ENCODE measurements at places on chromosomes 5 and 9.

DNA sequence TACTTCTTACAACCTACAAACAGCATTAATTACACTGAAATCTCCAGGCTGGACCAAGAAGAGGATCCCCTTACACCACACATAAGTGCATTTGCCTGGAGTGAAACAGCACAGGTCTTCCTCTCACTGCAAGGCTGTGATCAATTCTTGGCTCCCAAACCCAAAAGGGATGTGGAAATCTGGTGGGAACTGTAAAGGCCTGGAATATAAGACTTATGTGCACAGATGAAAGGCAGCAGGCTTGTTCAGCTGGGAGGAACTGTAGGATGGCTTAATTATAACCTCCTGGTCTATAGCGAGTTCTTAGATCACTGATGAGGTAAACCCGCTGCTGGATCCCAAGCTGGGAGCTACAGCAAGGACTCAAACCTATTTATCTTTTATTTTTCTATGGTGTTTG is 182.9 kb upstream of the TNC start:
- no peak for DNase-seq

DNA sequence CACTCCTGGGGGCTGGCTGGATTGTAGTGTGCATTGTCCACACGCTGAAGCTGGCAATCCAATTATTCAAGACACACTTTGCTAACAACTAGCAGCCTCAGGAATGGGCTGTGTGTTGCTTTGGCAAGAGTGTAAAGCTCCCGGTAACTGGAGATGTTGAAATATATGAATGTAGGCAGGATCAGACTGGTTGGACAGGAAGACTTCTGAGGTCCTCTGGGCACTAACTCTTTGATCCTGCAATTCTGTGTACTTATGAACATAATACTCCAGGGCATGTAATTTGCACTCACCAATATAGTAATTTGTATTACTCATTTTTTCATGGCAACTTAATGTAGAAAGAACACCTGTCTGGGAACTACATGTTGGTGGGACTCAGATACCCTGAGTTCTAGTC is 106.7 kb upstream of the SLC28A3 start:
- DNase-seq = no peak

- no peak for DNase-seq
Observed at GRCh38 chr5:146967646-146968045, 89.1 kb upstream of the PPP2R2B start.

GRCh38 chr9:97786341-97786740 is 66.7 kb upstream of the FOXE1 start:
- no peak for DNase-seq

GRCh38 chr5:133287500-133287899 is 235.7 kb downstream of the HSPA4 start:
- DNase-seq = peak; percentile 12

DNA sequence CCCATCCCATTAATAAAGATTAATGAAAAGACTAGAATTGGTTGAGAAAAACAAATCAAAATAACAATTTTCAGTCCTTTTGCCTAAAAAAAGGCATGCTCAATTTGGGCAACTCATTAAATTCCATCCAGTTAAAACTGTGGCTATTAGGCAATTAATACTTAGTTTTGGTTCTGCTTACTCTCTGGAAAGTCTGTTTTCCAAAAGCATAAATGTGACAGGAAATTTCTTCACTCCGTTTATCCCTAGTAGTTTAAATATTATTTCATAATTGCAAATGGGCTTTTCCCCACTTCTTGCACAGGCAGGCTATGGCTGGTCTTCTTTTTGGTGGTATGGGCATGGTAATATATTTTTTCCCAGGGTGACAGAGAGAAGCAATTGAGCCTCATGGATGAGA is 373.3 kb upstream of the KLF4 start:
- no peak for DNase-seq

- no peak for DNase-seq
Observed at GRCh38 chr5:140134277-140134935, 8.7 kb downstream of the IGIP start.

DNA sequence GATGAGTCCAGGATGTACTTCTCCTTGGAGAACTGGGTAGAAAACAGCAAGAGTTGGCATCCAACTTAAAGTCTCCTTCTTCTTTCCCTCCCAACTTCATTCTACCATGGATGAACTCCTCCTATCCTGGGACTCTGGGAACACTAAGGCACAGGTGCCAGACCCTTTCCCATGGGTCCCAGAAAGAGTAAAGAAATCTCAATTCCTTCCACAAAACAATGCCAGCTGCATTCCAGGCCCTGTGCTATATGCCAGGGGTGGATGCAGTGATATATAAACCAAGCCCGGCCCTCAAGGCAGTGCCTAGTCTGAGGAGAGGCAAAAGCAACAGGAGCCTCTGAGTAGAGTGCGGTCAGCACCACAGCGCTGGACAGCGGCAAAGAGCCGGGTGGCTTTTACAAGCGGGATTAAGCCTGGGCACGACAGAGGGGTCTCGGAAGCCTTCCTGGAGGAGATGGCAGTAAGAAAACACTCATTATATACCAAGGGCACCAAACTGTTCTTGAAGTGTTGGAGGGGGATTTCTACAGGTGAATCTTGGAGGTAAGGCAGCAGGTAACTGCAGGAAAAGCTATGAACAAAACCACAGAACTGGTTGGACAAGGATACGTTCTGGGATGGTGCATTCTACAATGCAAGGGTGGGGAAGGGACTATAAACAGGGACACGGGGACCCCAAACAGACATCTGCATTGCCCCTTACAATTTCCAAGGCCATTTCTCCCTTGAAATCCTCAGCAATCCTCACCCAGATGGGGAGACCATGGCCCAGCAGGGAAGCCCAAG is 16.4 kb upstream of the TOR2A start:
- DNase-seq = no peak

DNA sequence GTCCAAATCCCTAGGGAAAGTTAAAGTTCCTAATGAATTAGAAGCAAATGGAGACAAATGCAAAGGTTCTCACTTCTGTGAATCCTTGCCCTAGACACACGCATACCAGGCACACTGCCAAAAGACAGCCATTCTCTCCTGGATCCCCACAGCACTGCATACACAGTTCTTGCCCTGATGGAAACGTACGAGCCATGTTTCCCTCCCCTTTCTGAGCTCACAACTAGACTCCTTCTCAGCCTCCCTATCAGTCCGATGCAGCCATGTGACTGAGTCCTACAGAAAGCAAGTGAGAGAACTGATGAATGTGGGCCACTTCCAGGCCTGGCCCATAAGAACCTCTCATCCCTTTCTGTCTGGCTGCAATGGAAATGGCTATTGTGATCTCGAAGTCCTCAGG is 92.0 kb downstream of the ZNF608 start:
- no peak for DNase-seq

DNA sequence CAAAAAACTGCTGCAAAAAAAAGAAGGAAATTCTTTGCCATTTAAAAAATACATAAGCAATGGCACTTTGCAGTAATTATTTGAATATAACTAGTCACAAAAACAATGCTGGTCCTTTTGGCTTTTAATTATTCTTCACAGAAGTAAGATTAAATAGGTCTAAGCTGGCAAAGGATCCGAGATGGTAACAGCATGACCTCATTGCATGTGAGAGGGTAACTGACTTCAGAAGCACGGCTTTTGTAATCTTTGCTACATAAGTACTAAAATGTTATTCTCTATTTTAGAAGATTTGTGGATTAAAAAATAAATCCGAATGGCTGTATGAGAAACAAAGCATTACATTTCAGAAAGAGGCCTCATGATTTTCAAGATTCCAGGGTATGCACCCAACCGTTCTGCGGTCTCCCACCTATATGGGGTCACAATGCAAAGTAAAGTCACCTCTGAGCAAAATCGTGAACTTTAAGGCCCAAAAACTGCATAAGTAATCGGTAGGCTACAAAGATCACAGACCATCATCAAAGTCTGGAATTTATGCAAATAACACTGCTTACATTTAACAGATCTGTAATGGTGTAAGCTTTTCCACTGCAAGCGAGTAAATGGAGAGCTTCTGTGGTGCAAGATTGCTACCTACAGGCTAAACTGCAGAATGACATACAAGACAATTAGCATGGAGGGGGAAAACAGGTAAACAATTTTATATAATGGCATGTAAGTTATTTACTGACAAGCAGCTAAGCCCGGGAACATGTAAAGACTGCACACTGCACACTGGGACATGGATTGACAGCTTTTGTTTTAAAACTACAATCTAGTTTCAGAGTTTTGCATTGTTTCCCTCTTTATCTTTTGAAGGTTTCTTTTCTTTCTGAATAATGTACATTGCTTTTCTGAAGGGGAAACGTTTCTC is 231.6 kb downstream of the SLF1 start:
- peak; percentile 47 for DNase-seq

- no peak for DNase-seq
Observed at GRCh38 chr5:8695902-8696845, 827.2 kb downstream of the MTRR start.

DNA sequence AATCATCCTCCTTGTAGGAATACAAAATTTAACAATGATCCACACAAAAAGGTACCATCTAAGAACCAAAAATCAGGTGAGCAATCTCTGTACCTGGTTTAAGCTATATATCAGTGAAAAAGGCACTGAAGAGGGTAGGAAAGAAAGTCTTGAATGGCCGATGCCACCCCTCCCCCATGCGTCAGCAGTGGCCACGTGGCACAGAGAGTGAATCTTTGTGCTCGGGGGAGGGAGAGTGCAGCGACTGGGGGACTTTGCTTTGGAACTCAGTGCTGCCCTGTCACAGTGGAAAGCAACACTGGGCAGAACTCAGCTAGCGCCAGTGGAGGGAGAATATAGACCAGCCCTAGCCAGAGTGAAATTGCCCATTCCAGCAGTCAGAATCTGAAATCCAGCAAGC is 28.3 kb upstream of the PDE4D start:
- DNase-seq = no peak

GRCh38 chr5:169389318-169389717 is 88.4 kb upstream of the SLIT3 start:
- DNase-seq = no peak

DNA sequence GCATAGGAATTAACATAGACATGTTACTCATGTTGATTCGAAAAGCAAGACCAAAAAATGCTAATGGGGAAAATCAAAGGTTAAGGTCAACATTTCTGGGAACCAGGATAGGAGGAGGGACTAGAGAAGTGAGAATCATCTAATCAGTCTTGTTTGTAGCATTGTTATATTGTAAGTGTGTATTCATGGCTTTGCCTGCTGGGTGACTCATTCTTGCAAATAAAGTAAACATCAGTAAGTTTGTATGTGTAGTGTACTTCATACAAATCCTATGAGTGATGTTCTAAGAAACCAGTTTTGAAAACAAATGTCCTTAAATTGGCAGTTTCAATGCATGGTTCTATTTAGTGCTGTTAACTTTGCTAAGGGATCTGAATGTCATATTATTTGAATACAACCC is 79.0 kb upstream of the TMEM252 start:
- DNase-seq = no peak

GRCh38 chr9:120197605-120198004 is 382.4 kb downstream of the CDK5RAP2 start:
- DNase-seq = no peak

GRCh38 chr9:100445161-100445902 is 18.4 kb downstream of the MSANTD3 start:
- no peak for DNase-seq

- DNase-seq = no peak
Observed at GRCh38 chr9:120336021-120336752, 243.8 kb downstream of the CDK5RAP2 start.

DNA sequence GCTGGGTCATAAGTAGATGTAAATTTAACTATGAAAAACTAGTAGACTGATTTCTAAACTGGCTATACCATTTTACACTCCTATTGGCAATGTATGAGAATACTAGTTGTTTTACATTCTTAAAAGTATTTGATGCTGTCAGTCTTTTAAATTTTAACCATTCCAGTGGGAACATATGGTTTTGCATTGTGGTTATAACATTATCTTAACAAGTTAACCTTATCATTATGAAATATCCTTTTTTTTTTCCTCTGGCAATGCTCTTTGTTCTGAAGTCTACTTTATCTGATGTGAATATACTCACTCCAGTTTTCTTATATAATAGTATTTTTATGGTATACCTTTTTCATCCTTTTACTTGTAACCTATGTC is 548.9 kb upstream of the CLINT1 start:
- no peak for DNase-seq

GRCh38 chr5:121226765-121227164 is 624.9 kb upstream of the FTMT start:
- peak; percentile 7 for DNase-seq

DNA sequence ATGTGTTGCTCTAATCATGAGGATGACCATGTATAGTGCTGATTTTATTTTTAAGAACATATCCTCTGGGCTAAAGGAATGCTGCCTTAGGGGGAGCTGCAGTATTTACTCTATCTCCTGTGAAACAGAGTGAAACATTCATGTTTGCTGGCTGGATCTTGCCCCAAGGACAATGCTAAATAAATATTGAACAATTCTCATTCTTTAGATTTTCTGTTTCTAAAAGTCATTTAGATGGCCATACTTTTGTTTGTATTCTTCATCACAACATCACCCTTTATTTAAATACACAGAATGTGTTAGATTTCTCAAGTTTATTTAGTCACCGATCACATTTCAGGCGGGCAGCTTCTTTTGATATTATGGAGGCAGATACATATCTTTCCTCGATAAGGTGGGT is 103.3 kb downstream of the ARHGEF28 start:
- DNase-seq = no peak

DNA sequence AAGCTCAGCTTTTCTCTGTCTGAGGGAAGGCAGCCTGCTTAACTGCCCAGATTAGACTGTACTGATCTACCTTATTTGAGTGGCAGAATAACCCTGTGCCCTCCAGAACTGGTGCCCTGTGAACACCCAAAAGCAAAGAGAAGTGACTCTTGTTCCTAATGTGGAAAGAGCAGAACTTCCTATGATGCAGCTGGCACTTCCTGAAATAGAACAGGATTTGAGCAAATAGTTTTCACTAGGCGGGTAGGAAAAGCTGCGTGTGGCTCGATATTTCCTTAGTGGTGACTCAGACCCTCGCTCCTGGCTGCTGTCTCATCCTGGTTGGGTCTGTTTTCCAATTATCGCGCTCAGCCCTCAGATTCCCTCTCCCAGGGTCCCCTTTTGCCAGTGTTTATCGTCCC is 89.9 kb downstream of the SH3TC2 start:
- DNase-seq = no peak

- DNase-seq = no peak
Observed at GRCh38 chr9:8332871-8333270, 533.3 kb upstream of the DMAC1 start.

DNA sequence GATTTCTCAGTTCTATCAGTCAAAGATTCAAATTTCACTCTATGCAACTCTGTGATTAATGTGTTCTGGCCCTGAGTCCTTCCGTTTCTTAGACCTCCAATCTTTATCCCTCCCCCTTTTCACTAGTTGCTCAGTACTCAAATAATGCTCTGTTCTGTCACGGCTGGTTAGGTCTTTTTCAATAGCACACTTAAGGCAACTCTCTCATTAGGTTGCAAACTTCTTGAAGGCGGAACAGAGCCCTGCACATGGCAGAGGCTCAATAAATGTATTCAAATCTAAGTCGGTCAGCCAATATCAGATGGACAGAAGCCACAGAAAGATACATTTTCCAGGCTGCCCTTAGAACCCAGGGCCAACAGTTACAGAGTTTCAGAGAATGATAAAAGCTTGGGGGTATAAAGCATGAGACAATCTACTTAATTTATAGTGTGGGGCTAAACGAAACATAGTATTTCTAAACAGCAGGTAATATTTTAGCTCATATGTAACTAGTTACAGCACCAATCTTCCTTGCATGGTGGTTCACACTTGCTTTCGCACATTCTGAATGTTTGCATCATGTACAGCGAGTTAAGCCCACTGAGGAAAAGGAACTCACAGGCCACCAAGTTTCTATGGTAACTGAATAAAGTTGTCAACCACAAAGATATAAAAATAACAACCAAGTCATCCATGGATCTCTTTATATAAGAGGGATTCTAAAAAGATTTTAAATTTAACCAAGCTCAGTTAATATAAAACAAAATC is 67.1 kb upstream of the GOLPH3 start:
- DNase-seq = no peak

Data from CD4-positive, alpha-beta memory T cell (primary cell).